ENCODE measurements at places on chromosomes 2 and 18. TPM values are rescaled to one million over a fixed set of nuclear protein-coding genes. Genes with fewer than 3 reads are reported as not detected.

DNA sequence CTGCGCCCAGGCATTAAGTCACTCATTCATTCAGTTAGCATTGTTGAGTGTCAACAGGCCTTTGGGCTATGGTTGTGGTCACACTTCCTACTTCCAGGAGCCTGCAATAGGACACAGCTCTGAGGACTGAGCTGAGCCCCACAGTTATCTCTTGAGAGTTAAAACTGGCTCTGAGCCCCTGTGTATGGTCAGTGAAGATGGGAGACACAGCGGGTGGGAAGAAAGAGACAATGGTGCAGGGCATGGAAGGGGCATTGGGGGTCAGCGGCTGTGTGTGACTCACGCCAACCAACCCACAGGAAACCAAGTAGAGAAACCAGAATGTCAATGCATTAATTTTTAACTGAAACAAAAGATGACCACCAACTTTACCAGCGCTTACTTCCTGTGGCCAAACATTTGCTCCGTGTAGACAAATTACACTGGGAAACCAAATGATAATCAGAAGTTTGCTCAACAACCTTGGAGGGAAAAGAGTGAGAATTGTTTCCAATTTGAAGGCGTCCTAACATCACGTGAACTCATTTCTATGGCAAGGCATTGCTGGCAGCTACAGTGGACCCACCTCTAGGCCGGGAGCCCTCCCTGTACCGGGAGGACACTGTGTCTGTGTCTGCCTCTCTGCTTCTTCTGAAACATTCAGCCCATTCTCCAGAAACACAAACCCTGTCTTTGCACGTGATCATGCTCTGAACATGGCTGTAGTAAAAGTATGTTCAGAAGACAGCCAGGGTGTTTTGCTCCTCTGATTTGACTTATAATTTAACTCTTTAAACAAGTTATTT lies 212.0 kb upstream of the ID2 start:
- H3K4me3 ChIP-seq, result no peak overlapping the region
- no peak for DNase-seq
- peaks cover 8% of the 10 kb centered on the region for H3K36me3 ChIP-seq
- H3K4me1 ChIP-seq, result peaks cover 53% of the 10 kb centered on the region
- no peak overlapping the region for H3K27ac ChIP-seq
- H3K27me3 ChIP-seq, result no peaks in the 10 kb centered on the region

DNA sequence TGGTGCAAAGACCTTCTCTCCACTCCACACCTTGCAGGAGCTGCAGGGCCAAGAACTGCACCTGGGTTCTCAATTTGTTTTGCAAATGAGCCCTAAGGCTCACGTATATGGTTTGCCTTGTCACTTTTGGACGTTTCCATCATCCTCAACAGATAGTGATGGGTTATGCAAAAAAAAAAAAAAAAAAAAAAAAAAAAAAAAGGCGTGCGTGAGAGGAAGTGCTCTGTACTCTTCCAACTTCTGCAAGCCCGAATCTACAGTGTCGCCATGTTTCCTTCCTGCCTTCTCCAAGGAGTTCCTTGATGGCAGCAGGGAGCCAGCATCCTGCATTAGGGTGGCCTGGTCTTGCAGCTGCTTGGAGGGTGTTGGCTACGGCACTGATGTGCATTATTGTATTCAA lies 4.0 kb upstream of the INHBB start:
- H3K27me3 ChIP-seq, result peaks cover 34% of the 10 kb centered on the region
- peaks cover 13% of the 10 kb centered on the region for H3K4me1 ChIP-seq
- no peak for DNase-seq
- H3K36me3 ChIP-seq, result no peaks in the 10 kb centered on the region

Gene LIPG
- total RNA-seq, result 0.50 TPM

DNA sequence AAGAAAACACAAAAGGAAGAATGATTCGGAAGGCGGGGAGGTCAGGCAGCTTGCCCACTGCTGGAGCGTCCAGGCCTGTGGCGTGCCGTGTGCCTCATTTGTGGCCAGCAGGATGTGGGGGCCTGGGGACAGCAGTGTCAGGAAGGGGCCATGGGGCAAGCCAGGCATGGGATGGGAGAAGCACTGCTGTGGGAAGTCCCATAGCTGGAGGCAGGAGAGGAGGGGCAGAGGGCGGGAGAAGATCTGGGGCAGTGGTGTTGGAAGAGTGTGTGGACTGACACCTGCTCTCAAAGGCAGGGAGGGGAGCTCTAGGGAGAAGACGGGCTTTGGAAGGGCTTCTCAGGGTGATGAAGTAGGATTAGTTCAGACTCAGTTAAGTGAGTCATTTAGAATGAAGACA lies 133.7 kb downstream of the ACOXL start:
- no peak for DNase-seq
- no peak overlapping the region for H3K27ac ChIP-seq
- peaks cover 45% of the 10 kb centered on the region for H3K27me3 ChIP-seq
- H3K36me3 ChIP-seq, result no peaks in the 10 kb centered on the region
- peaks cover 32% of the 10 kb centered on the region for H3K4me1 ChIP-seq

Gene EVX2
- total RNA-seq, result not detected

DNA sequence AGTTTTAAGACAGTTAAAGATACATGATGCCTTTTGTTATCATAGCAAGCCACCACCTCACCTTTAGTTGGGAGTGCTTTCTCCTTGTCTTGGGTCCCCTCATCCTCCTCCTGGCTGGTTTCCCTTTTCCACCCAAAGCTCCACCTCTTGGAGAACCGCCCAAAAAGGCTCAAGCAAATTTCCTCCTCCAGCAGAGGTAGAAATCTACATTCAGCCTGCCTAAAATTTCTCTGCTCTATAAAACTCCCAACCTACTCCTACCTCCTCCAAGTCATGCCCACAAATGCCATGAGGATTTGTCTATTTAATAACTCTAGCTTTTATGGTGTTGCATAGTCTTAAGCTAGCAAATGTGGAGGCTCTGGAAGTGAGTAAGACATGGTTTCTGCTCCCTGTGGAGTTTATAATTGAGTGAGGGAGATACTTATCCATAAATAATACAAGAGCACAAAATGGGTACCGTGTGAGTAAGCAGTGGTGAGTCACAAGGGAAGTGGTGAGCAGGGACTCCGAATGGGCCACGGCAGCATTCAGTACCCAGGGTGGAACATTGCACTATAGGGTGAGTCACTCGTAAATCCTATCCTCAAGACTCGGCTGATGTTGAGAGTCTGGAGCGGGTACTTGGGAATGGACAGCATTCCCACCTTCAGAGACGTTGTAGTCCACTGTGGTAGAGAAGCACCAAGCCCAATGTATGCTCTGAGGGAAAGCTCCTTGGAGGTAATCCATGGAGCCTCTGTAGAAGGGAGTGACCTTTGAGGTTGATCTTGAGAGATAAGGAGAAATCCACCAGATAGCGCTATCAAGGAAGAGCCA lies 146.3 kb downstream of the RTN4 start:
- peaks cover 14% of the 10 kb centered on the region for H3K4me1 ChIP-seq
- no peaks in the 10 kb centered on the region for H3K36me3 ChIP-seq
- H3K27ac ChIP-seq, result no peak overlapping the region
- DNase-seq, result peak; percentile 83
- no peaks in the 10 kb centered on the region for H3K27me3 ChIP-seq

GRCh38 chr2:38556006-38556801 lies 46.5 kb downstream of the HNRNPLL start:
- DNase-seq, result no peak
- H3K4me1 ChIP-seq, result peaks cover 15% of the 10 kb centered on the region
- peak overlapping the region; percentile 46 for H3K27ac ChIP-seq
- H3K27me3 ChIP-seq, result no peaks in the 10 kb centered on the region

DNA sequence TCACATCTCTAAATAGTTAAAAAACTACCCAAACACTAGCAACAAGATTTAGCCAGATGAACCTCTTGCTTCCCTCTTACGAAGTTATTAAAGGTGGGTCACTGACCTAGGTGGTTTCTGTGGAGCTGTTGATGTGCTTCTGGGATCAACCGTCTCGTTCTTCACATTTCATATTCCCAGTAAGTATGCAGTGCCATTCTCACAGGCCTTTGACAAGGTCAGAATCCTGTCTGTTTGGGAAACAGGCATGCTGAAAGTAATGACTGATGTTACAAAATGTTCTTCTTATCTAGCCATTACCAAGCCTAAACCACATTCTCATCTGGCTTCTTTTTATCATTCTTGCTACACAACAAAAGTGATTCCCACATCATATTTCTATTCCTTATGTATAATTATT lies 70.3 kb downstream of the WDR7 start:
- no peak for DNase-seq
- no peaks in the 10 kb centered on the region for H3K27me3 ChIP-seq
- H3K4me1 ChIP-seq, result peaks cover 3% of the 10 kb centered on the region
- no peak overlapping the region for H3K4me3 ChIP-seq
- no peak overlapping the region for H3K27ac ChIP-seq
- H3K36me3 ChIP-seq, result peaks cover 34% of the 10 kb centered on the region

GRCh38 chr2:109736177-109736827 lies 57.8 kb upstream of the RGPD5 start:
- peak; percentile 27 for DNase-seq
- no peaks in the 10 kb centered on the region for H3K36me3 ChIP-seq
- peaks cover 18% of the 10 kb centered on the region for H3K27me3 ChIP-seq
- H3K27ac ChIP-seq, result no peak overlapping the region

DNA sequence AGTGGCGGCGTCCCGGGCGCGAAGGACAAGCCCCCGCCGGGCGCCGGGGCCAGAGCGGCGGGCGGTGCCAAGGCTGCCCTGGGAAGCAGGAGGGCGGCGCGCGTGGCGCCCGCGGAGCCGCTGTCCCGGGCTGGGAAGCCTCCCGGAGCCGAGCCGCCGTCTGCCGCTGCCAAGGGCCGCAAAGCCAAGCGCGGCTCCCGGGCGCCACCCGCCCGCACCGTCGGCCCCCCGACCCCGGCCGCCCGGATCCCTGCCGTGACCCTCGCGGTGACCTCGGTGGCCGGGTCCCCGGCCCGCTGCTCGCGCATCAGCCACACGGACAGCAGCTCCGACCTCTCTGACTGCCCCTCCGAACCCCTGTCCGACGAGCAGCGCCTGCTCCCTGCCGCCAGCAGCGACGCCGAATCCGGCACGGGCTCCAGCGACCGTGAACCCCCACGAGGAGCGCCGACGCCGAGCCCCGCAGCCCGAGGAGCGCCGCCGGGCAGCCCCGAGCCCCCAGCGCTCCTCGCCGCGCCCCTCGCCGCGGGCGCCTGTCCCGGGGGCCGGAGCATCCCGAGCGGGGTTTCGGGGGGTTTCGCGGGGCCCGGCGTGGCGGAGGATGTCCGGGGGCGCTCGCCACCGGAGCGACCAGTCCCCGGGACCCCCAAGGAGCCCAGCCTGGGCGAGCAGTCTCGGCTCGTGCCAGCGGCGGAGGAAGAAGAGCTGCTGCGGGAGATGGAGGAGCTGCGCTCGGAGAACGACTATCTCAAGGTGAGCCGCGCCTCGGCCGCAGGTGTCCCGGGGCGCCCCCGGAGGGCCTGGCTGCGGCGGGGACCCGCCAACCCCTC lies 820 bp downstream of the MTCL1 start:
- H3K4me1 ChIP-seq, result peaks cover 14% of the 10 kb centered on the region
- peaks cover 2% of the 10 kb centered on the region for H3K36me3 ChIP-seq
- peak; percentile 13 for DNase-seq
- H3K4me3 ChIP-seq, result no peak overlapping the region

DNA sequence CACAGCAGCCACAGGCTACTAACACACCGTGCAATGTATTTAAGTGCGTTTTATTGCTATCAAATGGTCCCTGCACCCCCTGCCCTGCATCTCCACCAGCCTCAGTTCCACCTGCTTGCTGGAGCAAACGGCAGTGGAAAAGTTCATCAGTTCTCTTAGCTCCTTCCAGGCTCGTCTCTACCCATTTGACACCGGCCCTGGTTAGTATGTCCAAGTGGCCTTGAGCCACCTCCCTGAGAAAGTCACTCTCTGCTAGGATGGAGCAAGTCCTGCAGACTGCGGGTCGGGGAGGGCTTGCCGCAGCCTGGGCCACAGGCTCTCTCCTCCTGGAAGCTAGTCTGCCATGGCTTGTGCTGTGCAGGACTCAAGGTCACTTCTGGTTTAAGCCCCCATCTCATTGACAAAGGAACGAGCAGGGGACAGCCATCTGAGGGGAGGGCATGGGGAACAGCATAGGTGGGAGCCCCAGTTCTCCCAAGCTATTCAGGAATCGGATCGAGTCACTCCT lies 74.9 kb downstream of the RHOB start:
- H3K4me3 ChIP-seq, result no peak overlapping the region
- no peaks in the 10 kb centered on the region for H3K36me3 ChIP-seq
- peaks cover 5% of the 10 kb centered on the region for H3K27me3 ChIP-seq

DNA sequence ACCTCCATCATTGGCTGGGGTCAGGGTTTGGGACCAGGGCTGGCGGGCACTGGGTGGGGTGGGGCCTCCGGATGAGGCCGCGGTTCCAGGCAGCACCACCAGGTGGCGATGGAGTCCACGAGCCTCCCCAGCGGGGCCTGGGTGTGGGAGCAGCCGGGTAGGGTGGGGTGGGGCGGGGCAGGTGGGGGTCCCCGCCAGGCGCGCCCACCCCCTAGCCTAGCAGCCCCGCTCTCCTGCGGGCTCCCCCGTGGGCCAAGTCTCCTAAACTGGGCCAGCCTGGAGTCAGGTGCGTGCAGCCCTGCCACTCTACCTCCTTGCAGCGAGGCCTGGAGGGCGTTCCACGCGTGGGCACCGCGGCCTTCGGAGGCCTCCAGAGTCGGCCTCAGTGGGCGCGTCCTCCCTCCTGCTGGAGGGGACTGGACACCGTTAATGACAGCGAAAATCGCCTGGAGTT lies 187.5 kb downstream of the TWIST2 start:
- H3K27ac ChIP-seq, result no peak overlapping the region
- peaks cover 5% of the 10 kb centered on the region for H3K27me3 ChIP-seq
- no peaks in the 10 kb centered on the region for H3K36me3 ChIP-seq
- no peaks in the 10 kb centered on the region for H3K4me1 ChIP-seq
- peak; percentile 76 for DNase-seq

GRCh38 chr18:30409120-30409519 lies 633.4 kb downstream of the DSC3 start:
- H3K4me3 ChIP-seq, result no peak overlapping the region
- H3K27ac ChIP-seq, result no peak overlapping the region
- DNase-seq, result no peak
- H3K4me1 ChIP-seq, result no peaks in the 10 kb centered on the region
- H3K27me3 ChIP-seq, result no peaks in the 10 kb centered on the region

- H3K27ac ChIP-seq, result peak overlapping the region; percentile 34
- peaks cover 23% of the 10 kb centered on the region for H3K4me1 ChIP-seq
- H3K36me3 ChIP-seq, result peaks cover 7% of the 10 kb centered on the region
- peak; percentile 58 for DNase-seq
Observed at GRCh38 chr2:190563109-190563508, 28.6 kb upstream of the NEMP2 start.

DNA sequence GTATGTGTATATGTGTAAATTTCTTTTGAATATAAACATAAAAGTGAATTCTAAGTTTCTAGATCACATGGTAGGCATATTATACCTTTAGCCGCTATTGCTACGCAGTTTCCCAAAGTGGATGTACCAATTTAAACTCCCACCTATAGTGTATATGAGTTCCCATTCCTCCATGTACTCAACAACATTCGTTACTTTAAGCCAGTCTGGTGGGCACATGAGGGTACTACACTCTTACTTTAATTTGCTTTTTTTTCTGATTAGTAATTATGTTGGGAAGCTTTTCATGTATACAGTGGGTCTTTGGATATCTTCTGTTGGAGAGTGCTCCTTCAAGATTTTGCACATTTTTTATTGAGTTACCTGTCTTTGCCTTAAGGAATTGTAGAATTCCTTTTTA lies 683.8 kb downstream of the ERBB4 start:
- no peaks in the 10 kb centered on the region for H3K27me3 ChIP-seq
- H3K27ac ChIP-seq, result no peak overlapping the region
- H3K36me3 ChIP-seq, result no peaks in the 10 kb centered on the region
- DNase-seq, result no peak
- no peaks in the 10 kb centered on the region for H3K4me1 ChIP-seq

GRCh38 chr2:154855138-154855537 lies 156.6 kb downstream of the KCNJ3 start:
- H3K27ac ChIP-seq, result no peak overlapping the region
- H3K4me1 ChIP-seq, result no peaks in the 10 kb centered on the region
- H3K27me3 ChIP-seq, result no peaks in the 10 kb centered on the region
- no peaks in the 10 kb centered on the region for H3K36me3 ChIP-seq
- no peak overlapping the region for H3K4me3 ChIP-seq
- DNase-seq, result no peak

Gene CIB4
- not detected for total RNA-seq

Gene DNAJC5G
- total RNA-seq, result 0.19 TPM
